ENCODE measurements at places on chromosomes 5 and 9.
A peak's percentile ranks its signal among the peaks of the same experiment; 100 is the strongest.

- DNase-seq: peak; percentile 90
Measured at GRCh38 chr5:67206929-67207328, 10.3 kb upstream of the CD180 start.

GRCh38 chr9:13190040-13190439 is 89.5 kb downstream of the MPDZ start:
- DNase-seq: no peak

DNA sequence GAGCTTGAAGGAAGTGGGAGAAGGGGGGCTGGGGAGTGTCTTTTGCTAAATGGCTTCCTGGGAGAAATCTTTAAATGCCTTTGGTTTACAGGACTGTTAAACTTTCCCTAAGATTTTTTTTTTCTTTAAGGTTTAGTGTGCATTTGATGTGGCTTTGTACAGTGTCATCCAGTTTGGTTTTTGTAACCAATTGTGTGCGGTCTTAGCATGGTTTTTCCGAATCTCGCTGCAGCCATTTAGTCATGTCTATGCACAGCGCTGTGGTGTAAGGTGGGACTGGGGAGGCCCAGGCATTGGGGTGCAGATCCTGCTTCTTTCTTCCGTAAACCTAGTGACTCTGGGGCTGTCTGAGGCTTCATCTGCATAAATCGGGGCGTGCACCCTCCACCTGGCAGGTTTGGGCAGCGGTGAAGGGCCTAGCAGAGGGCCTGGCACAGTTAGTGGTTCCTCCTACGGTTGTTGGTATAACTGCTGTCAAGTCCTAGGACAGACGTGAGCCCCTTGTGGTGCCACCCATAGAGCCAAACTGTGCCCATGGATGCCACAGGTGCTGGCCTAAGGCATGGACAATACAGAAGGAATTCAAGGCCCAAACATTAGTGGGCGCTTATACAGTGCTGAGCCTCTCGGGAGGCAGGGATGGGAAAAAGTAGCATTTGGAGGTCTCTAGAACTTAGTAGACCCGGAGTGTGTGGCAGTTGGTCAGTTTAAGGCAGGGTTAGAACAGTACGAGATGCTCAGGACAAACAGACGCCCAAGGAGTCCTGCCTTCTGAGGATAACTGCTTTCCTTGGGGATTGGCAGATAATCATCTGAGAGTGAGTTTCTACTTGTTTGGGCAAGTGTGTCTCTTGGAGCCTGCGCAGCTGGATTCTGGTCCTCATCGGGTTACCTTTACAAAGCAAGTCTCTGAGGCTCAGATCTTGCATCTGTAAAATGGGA is 1.5 kb downstream of the PRRC2B start:
- DNase-seq: peak; percentile 78

GRCh38 chr5:158313027-158313732 is 454.2 kb upstream of the CLINT1 start:
- no peak for DNase-seq

DNA sequence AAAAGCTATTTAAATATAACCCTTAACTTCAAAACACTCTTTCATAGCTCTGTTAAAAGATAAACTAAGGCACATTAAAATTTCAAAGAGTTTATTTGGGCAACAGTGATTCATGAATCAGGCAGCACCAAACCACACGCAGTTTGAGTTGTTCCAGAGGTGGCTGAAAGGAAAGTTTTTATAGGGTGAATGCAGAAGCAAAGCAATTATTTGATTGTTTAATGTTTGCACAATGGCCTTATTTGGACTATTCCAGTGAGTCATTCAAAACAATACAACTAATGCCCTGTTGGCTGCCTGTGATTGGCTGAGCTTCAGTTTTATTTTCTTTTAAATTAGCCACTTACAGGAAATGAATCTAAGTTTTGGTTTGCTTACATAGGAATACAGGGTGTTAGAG is 125.3 kb downstream of the CEP120 start:
- DNase-seq: no peak

GRCh38 chr5:119344231-119344630 is 11.6 kb upstream of the TNFAIP8 start:
- DNase-seq: no peak

DNA sequence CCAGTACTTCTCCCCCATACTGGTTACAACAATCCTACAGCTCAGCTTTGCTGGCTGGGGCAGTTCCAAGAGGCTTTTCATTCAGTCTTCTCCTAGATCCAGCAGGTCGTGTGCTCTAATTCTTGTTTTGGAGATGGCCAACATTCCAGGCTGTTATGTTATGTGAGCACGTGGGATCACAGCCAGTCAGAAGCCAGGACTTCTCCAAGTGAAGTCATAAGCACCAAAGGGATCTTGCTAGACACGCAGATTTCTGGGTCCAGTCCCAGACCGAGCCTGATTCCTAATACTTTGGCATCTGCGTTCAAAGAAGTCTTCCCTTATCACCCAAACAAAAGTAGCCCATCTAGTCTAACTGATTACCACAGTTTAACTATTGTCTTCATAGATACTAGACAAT is 1.4 kb upstream of the LARP1 start:
- no peak for DNase-seq

GRCh38 chr9:3830291-3830690 is 304.5 kb upstream of the RFX3 start:
- DNase-seq: no peak

DNA sequence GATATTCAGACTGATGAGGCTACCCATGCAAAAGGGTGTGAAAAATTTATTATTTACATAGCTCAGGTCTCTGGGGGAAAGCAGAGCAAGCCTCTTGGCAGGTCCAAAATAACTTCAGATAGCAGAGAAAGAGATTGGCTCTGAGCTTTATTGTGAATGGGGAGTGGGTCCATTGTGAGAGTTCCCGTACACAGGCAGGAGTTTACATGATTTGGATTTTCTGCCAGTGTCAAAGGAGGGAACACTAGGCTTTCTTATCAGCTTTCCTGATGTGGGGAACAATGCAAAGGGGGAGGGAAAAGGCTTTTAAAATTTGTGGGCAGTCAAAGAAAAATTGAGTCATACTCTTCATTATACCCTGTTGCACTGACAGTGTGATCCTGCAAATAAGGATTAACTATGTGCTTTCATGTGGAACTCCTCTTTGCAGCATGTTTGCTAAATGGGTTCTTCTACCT is 615.0 kb upstream of the RIOK2 start:
- DNase-seq: no peak

- DNase-seq: no peak
Measured at GRCh38 chr5:126917918-126918614, 112.3 kb downstream of the MARCHF3 start.

DNA sequence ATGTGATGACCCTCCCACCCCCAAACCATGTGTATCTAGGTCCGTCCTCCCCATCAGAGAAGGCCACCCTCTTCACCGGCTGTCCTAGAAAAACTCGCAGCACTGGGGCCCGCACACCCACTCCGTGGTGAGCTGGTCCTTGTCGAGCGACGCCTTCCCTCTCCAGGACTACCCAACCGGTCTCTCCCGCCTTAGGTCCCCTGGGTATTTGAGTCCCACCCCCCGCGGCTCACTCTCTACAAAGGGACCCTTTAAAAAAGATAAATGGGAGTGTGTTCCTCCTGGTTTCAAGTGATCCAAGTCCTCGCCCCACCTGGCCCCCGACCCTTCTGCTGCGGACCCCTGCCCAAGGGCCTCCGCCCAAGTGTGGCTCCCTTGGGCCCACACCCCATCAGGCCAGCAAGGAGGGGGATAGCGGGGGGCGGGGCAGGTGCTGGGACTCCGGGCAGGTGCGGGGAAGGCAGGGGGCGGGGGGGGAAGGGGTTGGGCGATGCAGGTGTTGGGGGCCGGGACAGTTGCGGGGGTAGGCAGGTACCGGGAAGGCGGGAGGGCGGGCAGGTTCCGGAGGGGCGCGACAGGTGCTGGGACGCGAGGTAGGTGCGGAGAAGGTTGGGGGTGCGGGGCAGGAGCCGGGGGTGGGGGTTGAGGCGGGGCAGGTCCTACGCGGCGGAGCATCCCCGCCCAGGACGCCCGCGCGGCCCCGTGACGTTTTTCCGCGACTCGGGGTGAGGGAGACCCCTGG is 970 bp upstream of the ARRDC1 start:
- DNase-seq: no peak

DNA sequence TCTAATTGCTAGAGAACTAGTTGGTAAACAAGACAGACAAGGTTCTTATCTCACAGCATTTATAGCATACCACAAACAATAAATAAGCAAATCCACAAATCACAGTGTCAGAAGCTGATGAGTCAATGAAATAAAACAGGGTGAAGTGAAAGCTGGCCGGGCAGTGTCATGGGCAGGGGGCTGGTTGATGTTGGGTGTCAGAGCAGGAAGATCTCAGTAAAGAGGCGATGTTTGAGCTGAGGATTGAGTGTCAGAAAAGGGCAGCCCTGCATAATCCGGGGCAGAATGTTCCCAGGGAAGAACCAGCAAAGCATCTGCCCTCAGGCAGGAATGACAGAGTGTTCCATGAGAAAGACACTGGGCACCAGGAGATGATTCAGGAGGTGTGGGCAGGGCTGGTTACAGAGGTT is 183.4 kb downstream of the GOLPH3 start:
- DNase-seq: no peak

- DNase-seq: no peak
Measured at GRCh38 chr9:68931821-68932220, 82.1 kb downstream of the PRKACG start.

- DNase-seq: no peak
Measured at GRCh38 chr9:107669422-107669821, 179.9 kb upstream of the KLF4 start.

GRCh38 chr5:40879163-40879942 is 29.9 kb upstream of the C7 start:
- peak; percentile 16 for DNase-seq

DNA sequence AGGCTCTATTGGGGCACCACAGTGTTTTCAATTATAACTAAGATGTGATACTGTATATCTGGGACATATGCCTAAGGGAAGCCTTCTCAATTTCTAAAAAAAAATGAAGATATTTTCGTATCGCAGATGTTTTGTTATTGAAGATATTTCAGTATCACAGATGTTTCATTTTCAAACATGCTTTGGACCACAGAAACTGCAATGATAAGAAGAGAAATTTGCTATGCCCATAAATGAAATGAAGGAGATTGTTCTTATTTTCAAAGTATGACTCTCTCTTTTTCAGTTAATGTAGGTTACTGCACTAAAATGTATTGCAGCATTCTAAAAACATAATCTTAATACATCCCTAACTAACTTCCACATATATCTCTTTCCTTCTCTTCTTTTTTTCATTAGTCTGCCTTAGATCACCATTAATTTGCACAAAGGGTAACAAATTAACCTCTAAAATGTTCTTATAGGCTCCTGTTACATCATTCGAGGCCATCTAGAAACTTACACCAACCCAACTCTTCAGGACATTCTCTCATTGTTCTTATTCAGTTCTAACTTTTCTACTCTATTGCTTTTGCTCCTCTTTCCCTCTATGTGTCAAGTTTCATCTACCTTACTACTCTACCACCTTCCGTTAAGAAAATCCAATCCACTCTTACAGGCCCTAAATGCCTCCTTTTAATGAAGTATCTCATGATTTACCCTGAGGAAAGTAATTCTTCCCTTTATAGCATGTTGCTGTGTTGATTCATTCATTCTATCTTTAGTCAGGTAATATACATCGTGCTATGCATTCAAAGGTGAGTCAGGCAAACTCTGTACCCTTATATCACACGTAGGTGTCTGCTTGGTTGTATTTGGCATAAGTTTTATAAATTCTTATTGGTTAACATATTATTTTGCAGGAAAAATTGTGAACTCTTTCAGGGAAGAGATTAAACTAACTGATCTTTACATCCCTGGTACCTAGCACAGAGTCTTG is 70.5 kb downstream of the ST8SIA4 start:
- no peak for DNase-seq

- DNase-seq: no peak
Measured at GRCh38 chr5:23014825-23015224, 161.7 kb upstream of the CDH12 start.

- no peak for DNase-seq
Measured at GRCh38 chr9:104969116-104969515, 41.2 kb upstream of the ABCA1 start.

DNA sequence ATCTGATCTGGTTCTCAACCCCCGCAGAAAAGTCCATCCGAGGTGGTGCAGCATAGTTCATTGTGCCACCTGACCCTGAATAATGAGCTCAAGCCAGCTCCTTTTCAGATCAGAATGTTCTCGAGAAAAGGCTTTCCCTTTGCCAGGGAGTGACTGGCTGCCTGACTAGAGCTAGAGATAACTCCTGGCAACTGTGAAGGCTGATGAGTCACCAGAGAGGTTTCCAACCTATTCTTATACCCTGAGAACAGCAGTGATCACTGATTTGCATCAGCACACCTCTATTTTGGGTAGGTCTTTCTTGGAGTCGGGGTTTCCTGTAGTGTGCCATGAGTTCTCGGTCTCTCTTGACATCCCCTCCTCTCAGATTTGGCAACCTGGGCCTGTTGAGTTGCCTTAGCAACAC is 127.9 kb downstream of the PIK3R1 start:
- no peak for DNase-seq

GRCh38 chr5:15669826-15670225 is 169.8 kb downstream of the FBXL7 start:
- no peak for DNase-seq

DNA sequence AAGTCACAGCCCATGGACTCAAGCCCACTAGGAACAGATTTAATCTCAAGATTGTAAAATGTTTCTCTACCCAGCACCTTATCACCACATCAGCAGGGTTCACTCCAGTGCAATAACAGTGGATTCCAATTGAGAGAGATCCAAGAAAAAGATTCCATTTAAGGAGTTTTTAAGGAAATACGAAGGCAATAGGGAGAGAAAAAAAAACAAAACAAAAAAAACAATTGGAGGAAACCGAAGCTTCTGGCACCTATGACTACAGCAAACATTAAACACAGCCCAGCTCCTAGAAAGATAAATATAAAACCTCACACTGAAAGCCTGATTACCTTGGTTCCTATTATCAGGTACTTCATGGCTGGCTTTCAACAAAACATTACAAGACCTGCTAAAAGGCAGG is 192.7 kb downstream of the DAB2IP start:
- no peak for DNase-seq

GRCh38 chr5:1041225-1042143 is 32.9 kb downstream of the NKD2 start:
- no peak for DNase-seq

DNA sequence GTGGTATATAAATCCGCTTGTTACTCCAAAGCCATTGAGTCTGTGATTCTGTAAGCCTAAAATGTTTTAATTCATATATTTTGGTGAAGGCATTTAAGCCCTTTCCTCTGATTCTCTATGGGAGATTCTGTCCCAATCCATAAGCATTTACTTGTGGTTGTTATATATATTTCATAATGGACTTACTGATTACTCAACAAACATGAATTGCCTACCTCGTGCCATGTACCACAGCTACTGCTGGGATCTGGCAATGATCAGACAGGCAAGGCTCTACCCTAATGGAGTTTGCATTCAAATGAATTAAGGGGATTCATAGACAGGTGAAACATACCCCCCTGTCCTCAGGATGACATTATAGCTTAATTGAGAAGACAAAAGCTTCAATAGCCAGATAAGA is 54.5 kb downstream of the C9orf152 start:
- DNase-seq: no peak

DNA sequence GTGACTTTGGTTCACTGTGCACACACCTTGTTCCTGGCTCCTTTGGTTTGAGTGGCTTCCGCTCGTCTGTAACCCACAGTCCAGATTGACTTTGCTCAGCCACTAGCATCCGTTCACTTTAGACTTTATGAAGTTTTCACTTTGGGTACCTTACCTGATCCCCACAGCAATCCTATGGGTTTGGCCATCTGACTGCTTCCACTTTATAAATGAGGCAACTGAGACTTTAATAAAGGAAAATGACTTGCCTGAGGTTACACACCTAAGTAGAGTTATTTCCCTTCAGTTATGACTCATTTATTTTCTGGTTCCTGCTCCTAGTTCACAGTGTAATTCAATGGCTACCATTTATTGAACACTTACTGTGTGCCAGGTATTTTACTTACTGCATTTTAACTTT is 94.2 kb upstream of the SAP30L start:
- no peak for DNase-seq

Measured in CD4-positive, alpha-beta T cell treated with Interleukin-12 subunit alpha and Interleukin-12 subunit beta, for 1 hour (primary cell).